ENCODE measurements at places on chromosomes 3 and 15. TPM values are rescaled to one million over a fixed set of nuclear protein-coding genes. Genes with fewer than 3 reads are reported as not detected.

GRCh38 chr3:52830535-52831258 lies at the start of gene ITIH4:
Gene ITIH4, minus strand, starts transcription at chr3:52830672. Its CDS starts 30 bp downstream, at chr3:52830642.
- no peak for DNase-seq

Gene ARRDC4
- polyA plus RNA-seq: 2.5 TPM

DNA sequence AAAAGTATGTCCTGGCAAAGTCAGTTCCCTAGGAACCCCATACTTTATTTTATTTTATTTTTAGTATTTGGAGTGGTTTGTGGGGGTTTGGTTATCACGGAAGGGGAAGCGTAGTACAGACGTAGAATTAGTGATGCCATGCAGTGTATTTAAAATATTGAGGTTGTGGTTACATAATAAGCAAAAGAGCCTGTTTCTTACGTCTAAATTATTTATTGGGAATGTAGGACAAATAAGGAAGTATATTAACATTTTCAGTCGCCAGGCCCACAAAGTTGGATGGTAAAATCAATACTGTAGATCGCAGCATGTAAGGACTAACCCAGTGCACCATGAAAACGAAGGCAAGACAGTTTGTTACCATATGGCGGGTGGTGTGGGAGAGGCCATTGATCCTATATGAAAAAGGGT lies 558 bp downstream of the DTWD1 start:
- no peak for DNase-seq

Gene C2CD4B
- polyA plus RNA-seq: not detected

DNA sequence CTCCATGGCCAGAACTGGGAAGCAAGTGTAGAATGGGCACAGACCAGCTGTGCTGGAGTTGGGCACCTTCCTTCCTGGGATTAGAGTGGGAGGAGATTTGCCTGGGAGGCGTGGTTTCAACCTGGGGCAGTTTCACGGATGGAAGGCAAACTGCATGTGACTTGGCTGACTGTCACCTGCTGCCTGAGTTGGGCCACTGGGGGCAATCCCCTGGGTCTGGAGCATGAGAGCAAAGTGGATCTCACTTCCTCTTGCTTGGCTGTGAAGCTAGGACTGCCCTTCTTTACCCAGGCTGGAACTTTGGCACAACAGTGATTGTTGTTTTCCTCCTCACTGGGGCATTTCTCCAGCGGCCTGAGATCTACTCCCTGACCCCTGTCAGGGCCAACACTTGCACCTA lies 1247.0 kb upstream of the EPHA6 start:
- DNase-seq: no peak

Gene DZIP1L
- polyA plus RNA-seq: 0.39 TPM

Gene TMEM207
- not detected for polyA plus RNA-seq

DNA sequence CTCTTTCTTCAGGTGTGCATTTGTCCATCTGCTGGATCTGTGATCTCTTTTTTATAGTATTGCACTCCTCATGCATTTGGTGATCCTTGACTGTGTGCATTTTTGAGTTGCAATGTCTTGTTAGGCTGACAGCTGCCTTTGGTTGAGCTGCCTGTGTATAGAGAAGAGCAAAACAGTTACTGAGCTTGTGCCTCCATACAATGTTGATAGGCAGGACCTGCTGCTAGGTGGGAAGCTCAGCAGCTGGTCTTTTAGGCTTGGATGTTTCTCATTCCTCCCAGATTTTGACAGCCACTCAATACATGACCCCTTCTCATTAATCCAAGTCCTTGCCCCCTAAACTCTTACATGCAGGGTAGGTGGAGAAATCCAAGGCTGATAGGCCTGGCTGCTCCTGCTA lies 74.8 kb upstream of the PIAS1 start:
- DNase-seq: no peak

GRCh38 chr3:156525808-156526207 lies 29.1 kb downstream of the SSR3 start:
- no peak for DNase-seq

- DNase-seq: peak; percentile 44
Measured at GRCh38 chr15:60423537-60423936, 25.8 kb upstream of the ANXA2 start.

DNA sequence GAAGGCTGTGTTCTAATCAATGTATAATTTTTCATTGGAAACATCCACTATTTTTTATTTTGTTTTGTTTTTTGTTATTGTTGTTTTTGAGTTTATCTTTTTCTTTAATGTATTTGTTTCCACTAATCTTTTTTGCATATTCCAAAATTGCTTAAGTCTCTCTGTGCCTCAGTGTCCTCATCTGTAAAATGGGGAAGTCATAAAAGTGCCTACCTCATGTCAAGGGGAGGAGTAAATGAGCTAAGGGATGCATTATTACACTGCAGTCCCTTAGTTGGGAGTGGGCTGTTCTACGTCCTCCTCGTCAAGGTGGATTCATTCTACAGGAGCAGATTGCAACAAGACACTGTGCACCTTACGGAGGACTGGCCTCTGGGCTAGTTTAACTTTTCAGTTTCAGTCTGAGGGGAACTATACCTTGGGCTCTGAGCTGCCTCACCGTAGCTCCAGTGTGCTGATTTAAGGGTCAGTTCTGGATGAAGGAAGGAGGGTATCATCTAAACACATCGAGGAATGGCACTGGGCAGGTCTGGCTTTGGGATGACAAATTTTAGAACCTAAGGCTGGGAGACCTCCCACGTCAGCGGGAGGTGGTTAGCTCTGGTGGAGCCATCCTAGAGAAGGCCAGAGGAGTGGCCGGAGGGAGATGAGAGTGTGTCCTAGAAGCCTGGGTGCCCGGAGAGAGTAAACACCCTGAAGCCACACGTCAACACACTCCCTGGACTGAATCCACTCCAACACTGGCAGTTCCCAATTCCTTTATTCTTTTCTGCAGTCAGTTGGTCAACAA lies 5.1 kb upstream of the SRP14 start:
- DNase-seq: no peak

DNA sequence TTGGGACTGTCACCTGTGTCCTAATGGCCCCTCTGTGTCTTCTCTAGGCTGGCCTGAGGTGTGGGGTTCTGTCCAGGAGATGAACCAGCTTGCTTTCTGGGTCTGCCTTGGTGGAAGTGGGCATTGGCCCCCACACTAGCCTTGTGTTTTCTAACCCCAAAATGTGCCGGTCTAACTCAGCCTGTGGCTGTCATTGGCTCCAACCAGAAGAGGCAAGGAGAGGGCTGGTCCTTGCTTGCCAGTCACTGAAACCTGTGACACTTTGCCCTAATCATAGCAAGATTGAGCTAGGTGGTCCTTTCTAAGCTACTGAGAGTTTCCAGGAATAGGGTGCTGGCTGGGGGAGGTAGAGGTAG lies 2.2 kb downstream of the C15orf39 start:
- no peak for DNase-seq

Gene EIF4G1
- 208 TPM for polyA plus RNA-seq

Gene ISL2
- 6.3 TPM for polyA plus RNA-seq

- DNase-seq: no peak
Measured at GRCh38 chr3:27570421-27571106, 86.4 kb upstream of the SLC4A7 start.

DNA sequence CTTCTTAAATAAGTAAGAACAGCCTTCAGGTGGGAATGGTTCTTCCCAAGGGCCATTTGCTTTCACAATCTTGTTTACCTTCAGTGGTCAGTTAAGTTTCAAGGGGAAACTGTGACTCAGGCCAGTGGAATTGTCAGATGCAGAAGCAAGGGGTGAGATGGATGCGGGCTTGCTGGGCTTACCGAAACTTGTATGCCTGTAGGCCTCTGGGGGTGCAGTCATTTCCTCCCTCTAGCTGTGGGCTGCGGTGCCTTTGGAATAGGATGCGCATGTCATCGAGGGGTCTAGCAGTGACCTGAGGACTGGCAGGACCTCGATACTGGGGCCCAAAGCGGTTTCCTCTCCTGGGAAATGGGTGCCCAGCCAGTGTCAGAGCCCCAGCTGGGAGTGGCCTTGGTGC lies 121.6 kb downstream of the EEFSEC start:
- no peak for DNase-seq

- DNase-seq: no peak
Measured at GRCh38 chr3:42633544-42633943, 20.0 kb upstream of the ZBTB47 start.

- no peak for DNase-seq
Measured at GRCh38 chr15:40034186-40034946, 4.6 kb downstream of the SRP14 start.
